Urothelium cell line (cell line): ENCODE measurements at places on chromosomes 1 and 21.

DNA sequence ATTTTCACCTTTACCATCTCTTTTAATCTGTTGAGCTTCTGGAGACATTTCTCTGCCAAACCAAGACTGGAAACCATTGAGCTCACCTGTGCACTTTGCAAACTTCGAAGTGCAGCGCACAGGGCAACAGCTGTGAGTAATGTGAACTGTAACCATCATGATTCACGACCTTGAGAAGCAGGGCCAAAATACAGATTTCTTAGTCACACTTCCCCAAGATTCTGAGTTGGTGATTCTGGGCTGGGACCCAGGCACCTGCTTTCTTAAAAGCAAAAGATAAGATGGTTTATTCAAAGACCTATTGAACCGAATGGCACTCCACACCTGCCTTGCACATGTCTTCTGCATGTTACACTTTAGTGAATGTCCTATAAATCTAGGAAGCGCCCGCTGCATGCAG is 10.2 kb downstream of the AGTRAP start:
- no peak for DNase-seq

- DNase-seq, result no peak
These were observed 262.1 kb upstream of the PKN2 start for GRCh38 chr1:88421997-88422396.

GRCh38 chr1:201172999-201173610 is 17.5 kb upstream of the IGFN1 start:
- no peak for DNase-seq

GRCh38 chr1:233859446-233859845 is 45.0 kb upstream of the SLC35F3 start:
- no peak for DNase-seq

- no peak for DNase-seq
These were observed 133.6 kb upstream of the C1orf174 start for GRCh38 chr1:4033713-4034112.

DNA sequence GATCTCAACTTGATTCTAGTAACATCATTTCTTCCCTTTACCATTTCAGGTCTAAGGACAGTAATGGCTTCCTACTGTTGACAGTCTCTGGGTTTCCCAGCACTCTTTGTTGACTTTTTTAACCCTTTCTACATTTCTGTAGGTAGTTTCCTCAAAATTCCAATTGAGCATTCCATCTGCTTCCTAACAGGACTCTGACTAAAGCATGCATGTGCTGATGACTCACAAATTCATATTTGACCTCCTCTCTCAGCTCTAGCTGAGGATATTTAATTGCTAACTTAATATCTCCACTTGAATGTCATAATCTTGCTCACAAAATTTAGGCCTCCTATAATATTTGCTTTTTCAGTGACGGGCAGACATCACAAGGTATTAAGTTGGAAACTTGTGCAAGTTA is 93.3 kb upstream of the ZNHIT6 start:
- DNase-seq, result no peak
